ENCODE measurements at places on chromosomes 2 and 18. TPM values are rescaled to one million over a fixed set of nuclear protein-coding genes. Genes with fewer than 3 reads are reported as not detected.

The SLC4A3 gene
- total RNA-seq: 2.7 TPM

The TWSG1 gene
- total RNA-seq: 28.5 TPM

The IL1RN gene
- total RNA-seq: 53.9 TPM

The CYP26B1 gene
- 11.4 TPM for total RNA-seq

The BOD1L2 gene
- not detected for total RNA-seq

The ASPRV1 gene
- total RNA-seq: 4.1 TPM

The RUFY4 gene
- 2.6 TPM for total RNA-seq

The CRACDL gene
- total RNA-seq: 4.1 TPM

The CIB4 gene
- total RNA-seq: not detected

The ZAP70 gene
- 81.3 TPM for total RNA-seq

The AQP12A gene
- total RNA-seq: not detected

The CYP1B1 gene
- total RNA-seq: 121 TPM

The CERKL gene
- 0.51 TPM for total RNA-seq

The PSMA8 gene
- 0.79 TPM for total RNA-seq

The ARL5A gene
- 55.5 TPM for total RNA-seq

The GALNT3 gene
- 33.5 TPM for total RNA-seq

The SGPP2 gene
- 1.9 TPM for total RNA-seq

The ZSWIM2 gene
- not detected for total RNA-seq
